ENCODE measurements at places on chromosomes 5 and 9.

- peak; percentile 40 for DNase-seq
These were observed 52.3 kb downstream of the TLE4 start for GRCh38 chr9:79623799-79624721.

DNA sequence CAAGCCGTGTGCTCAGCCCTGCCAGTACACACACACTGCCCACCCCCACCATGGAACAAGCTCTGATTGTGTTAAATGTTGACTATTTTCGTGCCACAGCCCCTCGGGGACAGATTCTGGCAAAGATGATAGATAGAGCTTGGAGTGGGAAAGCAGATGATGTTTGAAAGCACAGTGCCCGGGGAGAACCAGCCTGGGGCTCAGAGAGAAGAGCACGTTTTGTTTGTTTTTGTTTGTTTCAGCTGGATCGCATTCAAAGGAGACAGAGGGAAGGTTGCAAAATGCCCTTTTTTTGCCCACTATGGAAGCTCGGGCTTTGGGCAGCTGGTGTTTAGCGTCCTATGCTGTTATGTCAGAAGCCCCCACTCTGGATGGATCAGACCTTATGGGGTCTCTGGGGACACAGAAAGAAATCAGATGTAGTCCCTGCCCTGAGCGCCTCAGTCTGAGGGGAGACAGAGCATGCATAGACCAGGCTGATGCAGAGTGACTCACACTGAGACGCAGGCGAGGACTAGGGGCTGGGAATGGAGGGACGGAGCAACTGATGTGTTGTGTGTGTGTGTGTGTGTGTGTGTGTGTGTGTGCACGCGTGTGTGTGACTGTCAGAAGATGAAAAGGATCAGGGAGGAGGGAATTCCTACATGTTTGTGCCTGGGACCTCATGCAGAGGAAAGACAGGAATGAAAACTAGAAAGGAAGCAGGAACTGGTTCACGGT lies 229.7 kb downstream of the MELK start:
- DNase-seq, result no peak

DNA sequence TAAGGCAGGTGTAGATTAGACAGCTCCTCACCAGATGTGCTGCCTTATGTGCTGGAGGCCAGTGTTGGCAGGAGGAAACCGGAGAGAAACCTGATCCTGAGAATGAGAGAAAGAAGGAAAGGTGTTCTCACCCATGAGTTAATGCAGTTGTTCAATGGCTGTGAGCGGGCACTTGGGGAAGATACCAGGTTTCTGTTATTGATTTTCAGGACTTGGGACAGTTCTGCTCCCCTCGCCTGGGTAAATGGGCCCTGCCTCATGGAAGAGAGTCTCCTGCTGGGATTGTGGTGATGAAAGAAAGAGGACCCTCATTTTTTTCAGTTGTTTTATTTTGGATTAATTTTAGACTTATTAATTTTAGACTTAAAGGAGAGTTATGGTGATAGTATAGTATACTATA lies 59.5 kb downstream of the EGFLAM start:
- no peak for DNase-seq

GRCh38 chr5:96753848-96754247 lies 53.9 kb downstream of the ERAP1 start:
- DNase-seq, result no peak

DNA sequence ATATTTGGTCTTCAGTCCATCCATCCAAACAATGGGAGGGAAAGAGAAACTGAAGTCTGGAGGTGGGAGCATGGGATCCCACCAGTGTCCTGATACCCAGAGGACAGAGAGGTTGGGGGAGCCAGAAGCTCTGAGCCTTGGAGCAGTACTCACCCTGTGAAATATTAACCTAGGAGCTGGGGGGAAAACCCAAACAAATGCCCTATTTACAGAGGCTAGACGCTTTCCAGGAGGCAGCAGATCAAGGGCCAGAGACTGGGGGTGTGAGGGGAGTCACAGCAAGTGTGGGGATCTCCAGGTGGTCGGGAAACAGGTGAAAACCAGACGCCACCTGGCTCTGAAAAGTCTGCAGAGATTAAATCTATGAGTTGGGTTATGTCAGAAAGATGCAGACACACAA lies 6.2 kb downstream of the ZER1 start:
- DNase-seq, result no peak

DNA sequence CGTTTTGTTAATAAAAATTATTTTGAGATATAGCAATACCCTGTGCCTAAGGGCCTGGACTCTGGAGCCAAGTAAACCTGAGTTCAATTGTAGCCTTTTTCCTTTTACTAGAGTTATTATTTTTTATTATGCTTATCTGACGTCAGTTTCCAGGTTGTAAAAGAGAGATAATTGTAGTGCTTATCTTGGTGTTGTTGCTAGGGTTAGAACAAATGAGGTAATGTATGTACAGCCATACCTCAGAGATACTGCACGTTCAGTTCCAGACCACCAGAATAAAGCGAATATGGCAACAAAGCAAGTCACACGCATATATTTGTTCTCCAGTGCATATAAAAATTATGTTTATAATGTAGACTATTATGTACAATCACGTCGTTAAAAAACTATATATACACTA lies 215.0 kb downstream of the VPS13A start:
- DNase-seq, result no peak

DNA sequence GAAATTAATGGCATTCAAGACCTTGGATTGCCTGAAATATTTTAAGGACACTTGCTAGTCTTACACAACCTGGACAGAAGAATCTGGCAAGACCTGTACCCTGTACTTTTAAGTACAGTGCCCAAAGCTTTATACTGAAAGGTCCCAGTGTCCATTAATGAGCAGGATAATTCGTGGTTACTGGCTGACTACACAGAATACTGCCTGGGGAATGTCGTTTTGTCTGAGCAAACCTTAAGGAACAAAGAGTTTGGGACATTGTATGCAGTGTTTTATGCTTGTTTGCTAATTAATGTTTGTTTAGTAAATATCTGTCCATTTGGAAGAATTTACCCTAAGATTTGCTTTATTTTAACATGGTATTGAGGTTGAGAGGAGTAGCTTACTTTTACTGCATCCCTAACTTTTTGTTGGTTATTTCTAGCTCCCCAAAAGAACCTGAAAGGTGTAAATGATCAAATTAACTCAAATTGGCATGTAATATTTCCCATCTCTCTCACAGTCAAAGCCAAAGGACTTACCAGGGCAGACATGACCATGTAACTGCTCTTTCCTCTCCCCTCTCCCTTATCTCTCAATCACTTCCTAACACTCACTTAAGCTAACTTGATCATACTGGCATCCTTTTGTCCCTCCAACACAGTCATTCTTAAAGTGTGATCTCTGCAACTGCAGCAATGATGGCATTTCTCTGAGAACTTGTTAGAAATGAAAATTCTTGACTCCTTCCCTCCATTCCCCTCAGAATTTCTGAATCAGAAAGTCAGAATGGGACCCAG lies 15.7 kb downstream of the RANBP3L start:
- DNase-seq, result no peak

- DNase-seq, result no peak
These were observed 24.7 kb upstream of the SLC6A19 start for GRCh38 chr5:1176473-1177391.

GRCh38 chr5:173895401-173896165 lies 7.4 kb downstream of the CPEB4 start:
- DNase-seq, result no peak

GRCh38 chr5:100273846-100274580 lies 261.2 kb upstream of the FAM174A start:
- DNase-seq, result no peak

- DNase-seq, result no peak
These were observed 17.6 kb downstream of the CWC27 start for GRCh38 chr5:64786372-64786771.

DNA sequence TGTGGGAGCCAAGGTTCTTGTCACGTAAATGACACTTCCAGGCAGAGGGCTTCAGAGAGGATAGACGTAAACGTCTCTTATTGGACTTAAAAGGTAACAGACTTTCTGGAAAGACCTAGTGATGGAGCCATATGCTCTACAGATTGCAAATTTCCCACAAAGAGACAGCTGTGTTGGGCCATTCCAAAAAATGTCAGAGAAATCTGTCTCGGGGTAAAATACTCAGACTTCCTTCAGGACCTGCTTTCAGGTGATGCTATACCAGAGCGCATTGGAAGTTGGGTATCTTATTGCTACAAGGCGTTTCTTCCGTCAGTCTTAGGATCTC lies 29.2 kb downstream of the PROP1 start:
- DNase-seq, result no peak

GRCh38 chr9:136204838-136205706 lies at the start of gene LHX3:
Gene LHX3 (minus strand): TSS chr9:136205128. CDS start chr9:136205012, 116 bp downstream.
- no peak for DNase-seq

DNA sequence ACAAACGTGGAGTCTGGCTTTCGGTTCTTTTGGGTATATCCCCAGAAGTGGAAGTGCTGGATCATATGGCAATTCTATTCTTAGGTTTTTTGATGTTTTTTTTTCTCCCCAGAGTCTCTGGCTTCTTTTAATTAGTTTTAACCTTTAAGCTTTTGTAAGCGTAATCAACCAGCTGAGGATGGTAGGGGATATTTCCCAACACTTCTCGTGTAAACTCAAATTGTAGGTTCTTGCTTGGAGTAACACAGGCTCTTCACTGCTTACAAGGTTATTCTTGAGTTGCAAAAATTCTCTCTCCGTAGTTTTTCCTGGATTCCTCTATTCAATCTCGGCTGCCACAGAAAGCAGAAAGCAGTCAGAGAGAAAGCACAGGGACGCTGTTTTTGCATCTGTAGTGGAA lies 11.9 kb downstream of the LAMC3 start:
- no peak for DNase-seq

DNA sequence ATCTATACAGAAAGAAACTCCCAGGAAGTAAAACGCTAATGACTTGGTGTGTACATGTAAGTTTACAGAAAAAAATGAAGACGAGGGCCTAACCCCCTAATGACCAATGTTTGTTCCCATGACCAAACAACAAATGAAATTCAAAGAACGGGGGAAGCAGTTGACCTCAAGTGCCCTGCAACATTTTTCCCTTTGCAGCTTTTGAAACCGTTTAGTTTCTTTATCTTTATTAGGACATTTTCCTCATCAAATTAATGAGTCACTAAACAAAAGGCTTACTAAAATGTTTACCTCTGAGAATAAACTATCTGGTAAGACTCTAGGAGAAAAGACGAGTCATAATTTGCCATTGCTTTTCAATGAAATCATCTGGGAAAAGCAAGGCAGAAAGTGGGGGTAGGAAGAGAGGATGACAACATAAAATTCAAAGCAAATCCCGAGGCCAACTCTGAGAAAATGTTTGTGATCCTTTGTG lies 57.4 kb downstream of the LHFPL2 start:
- DNase-seq, result no peak

DNA sequence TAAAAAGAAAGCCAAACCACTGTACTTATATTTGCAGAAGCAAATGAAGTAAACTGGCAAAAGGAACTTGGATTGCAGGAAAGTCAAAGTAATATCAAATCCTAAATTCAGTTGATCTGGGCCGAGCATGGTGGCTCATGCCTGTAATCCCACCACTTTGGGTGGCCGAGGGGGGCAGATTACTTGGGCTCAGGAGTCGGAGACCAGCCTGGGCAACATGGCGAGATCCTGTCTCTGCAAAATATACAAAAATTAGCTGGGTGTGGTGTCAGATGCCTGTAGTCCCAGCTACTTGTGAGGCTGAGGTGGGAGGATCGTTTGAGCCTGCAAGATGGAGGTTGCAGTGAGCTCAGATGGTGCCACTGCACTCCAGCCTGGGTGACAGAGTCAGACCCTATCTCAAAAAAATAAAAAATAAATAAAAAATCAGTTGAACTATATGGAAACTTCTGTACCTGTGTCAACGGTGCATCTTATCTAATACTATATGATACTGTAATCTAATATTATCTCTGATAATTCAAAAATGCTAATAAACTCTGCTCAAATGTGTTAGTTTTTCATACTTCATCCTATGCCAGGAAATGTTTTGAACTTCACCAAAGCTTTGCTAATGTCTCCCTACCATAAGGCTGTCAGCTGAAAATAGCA lies 10.1 kb downstream of the SELENOP start:
- no peak for DNase-seq

- DNase-seq, result no peak
These were observed 2.3 kb downstream of the BRD3OS start for GRCh38 chr9:134027561-134027960.

DNA sequence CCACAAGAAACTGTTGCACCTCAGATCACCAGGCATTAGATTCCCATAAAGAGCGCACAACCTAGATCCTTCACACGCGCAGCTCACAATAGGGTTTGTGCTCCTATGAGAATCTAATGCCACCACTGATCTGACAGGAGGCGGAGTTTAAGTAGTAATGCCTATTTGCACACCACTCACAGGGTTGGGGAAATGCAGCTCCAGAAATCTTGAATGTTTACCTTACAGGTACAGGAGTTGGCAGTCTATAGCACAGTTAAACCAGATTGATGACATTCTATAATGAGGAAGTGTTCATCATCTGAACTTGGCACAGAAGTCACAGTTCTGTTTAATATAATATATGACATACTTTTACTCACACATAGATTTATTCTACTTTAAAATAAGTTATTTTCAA lies 732.2 kb upstream of the ZNF608 start:
- no peak for DNase-seq

GRCh38 chr5:2415678-2416077 lies 335.8 kb downstream of the IRX2 start:
- DNase-seq, result no peak

DNA sequence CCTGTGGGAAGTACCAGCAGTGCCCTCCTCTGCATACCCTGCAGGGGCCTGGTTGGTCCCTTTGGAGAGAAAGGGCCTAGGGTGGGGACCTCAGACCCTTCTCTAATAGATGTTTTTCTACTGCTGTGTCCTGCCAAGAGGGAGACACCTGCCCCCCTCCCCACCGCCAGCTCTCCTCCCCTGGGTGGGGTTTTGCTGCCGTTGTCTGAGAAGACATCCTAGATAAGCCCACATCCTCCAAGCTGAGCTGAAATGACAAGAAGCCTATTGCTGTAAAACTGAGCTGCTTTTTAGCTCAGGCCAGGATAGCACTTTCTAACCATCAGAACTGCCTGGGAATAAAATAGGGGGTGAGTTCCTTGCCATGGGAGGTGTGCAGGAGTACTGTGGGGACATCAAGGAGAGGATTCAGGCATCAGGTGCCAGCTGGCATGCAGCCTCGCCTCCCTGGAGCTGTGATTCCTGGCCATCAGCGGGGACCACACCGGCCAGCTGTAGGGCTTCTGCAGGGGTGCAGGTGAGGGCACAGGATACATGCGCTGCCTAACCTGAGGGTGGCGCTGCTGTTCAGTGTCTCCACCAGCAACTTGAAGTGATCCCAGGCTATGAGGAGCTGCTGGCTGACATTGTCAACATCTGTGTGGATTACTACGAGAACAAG lies 37.9 kb downstream of the CYFIP2 start:
- no peak for DNase-seq

DNA sequence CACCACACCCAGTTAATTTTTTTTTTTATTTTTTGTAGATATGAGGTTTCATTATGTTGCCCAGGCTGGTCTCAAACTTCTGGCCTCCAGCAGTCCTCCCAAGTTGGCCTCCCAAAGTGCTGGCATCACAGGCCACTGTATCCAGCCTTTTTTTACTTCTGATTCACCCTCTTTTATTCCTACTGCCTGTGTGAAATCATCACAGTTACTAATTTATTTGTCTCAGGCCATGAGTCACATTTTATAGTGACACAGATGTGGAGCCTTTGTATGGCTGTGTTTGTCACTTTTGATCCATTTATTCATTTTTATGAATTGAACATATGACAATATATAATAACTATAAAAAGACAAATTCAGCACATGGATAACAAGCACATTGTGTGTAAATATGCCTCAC lies 67.1 kb upstream of the SNX2 start:
- no peak for DNase-seq
